ENCODE measurements at places on chromosomes 5 and 9. TPM values are rescaled to one million over a fixed set of nuclear protein-coding genes. Genes with fewer than 3 reads are reported as not detected.

- DNase-seq: no peak
Observed at GRCh38 chr9:94901019-94901363, 174.5 kb downstream of the AOPEP start.

CCDC192 gene
- total RNA-seq: not detected

DNA sequence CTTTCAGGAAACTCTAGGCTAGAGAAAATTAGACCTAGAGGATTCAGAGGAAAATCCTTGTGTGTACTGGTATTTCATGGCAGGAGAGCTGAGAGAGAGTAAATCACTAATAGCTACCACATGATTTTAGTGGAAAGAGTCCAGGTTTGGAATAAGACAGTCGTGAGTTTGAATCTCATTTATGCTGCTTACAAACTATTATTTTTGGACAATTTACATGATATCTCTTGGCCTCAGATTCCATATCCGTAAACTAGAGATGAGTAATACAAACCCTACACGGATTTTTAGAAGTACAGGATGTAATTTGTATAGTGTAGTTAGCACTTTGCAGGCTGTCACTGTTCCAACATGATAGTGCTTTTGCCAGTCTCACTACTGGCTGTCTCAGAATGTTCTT lies 2.7 kb downstream of the IL31RA start:
- DNase-seq: no peak

DNA sequence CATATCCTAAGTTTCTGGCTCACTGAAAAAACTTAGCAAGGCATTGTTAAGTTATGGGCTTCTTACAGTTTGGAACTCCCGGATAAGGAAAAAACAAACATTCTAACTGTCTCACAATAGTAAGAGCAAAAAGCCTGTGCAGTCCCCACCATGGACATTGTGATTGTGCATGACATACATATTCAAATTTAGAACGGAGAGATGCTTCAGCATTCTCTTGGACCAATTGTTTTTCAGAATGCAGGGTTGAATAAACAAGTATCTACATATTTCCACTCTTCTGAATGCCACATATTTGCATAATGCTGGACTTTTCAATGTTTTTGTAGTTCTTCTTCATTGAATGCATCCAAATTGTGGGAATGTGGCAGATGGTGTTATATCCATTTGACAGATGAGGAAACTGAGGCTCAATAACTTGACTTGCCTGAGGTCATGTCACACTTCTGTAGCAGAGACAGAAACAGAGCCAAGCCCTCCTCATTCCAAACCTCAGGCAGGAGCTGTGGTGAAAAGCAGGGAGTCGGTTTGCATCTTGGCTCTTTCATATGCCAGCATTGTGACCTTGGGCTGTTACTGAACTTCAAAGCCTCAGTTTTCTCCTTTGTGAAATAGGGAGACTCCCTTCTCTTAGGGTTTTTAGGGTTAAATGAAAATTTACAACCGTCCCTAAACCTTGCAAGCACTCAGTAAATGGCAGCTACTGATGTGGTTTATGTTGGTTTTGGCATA lies 95.1 kb downstream of the IQGAP2 start:
- DNase-seq: no peak

DNA sequence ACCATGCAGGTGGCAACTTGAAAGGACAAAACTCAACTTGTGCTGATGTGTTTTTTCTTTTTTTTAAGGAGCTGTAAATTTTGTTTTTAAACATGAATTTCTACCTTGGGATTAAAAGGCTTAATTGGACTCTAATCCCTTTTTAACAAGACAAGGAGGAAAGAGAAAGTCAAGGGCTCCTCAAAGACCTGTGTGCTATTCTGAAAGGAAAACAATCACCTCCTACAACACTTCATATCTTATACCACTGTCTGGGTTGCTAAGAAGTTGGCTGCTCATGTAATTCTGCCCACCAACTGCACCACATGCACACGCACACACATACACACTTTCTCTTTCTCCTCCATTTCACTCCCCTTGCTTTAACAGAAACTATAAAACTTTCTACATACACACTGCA lies 78.6 kb downstream of the SH3RF2 start:
- DNase-seq: no peak

DNA sequence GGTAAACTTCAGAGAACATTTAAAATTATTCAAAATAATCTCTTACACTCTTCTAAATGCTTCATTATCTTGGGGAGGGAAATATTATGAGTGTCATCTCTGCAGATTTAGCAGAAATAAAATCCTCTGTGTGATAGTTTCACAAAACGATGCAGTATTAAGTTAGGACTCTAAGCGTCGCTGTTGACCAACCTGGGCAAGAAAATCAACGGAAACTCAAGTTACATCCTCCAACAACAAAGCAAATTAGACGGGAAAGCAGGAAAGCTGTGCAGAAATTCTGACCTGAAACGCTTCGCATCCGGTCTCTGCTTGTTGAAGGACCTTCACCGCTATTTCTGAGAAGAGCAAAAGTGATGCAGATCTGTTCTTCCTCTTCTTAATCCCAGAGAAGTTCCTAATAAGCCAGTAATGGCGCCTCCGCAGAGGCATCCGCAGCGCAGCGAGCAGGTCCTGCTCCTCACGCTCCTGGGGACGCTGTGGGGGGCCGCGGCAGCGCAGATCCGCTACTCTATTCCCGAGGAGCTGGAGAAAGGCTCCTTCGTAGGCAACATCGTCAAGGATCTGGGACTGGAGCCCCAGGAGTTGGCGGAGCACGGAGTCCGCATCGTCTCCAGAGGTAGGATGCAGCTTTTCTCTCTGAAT lies at the start of gene PCDHGA6:
Gene PCDHGA6 (plus strand): TSS at position 219 of the 645 bp plus-strand sequence. CDS start 193 bp downstream, at position 412.
- DNase-seq: no peak

DNA sequence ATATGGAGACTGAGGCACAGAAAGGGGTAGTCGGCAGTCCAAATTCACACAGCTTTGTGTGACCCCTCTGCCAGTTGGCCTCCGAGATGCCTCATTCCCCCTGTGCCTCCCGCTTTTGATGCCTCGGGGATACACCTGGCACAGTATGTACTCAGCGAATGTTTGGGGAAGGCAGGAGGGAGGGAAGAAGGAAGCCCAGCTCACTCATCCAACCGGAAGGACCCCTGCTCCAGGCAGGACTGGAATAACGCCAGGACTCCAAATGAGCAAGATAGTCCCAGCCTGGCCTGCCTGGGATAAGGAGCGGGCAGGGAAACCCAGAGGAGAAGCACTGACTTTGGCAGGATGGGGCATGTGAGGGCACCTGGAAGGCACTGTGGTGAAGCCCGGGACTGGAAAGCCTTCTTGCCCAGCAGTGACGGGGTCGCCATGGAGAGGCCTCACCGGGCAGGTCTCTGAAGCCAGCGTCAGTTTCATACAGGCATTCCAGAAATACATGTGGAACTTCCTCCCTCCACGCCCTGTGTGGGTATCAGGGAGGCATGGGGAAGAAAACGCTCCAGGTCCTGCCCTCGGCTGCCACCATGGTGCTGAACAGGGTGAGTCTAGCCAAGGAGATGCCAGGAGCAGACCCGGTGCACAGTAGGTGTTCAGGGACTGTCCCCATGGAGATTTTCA lies 20.3 kb downstream of the LMX1B start:
- DNase-seq: no peak

CCDC171 gene
- 2.4 TPM for total RNA-seq

- no peak for DNase-seq
Observed at GRCh38 chr5:149397530-149397929, 18.4 kb upstream of the IL17B start.

- DNase-seq: peak; percentile 15
Observed at GRCh38 chr9:98506422-98507054, 202.2 kb downstream of the GABBR2 start.

ZDHHC11 gene
- 37.6 TPM for total RNA-seq

PHF24 gene
- 0.68 TPM for total RNA-seq

LCN1 gene
- not detected for total RNA-seq

SLC6A7 gene
- total RNA-seq: not detected

DNA sequence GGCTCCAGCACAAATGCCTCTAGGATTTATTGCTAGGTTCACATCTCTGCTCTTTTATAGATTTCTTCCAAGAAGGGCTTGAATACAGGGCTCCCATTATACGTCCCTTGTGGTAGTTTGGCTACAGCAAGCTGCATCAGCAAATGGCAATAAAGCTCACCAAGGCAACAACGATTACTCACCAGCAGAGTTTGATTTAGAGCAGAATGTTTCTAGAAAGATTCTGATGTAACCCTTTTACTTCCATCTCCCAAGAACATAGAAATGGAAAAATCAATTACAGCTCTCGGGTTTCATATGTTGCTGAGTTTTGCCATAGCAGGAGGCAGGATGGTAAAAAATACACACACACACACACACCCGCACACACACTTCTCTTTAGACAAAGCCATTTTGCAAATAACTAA lies 124.2 kb upstream of the TNPO1 start:
- no peak for DNase-seq

GLE1 gene
- 17.9 TPM for total RNA-seq

- DNase-seq: peak; percentile 31
Observed at GRCh38 chr5:153623751-153624450, 133.4 kb downstream of the GRIA1 start.

GRCh38 chr5:12459326-12459725 lies 555.1 kb upstream of the CTNND2 start:
- no peak for DNase-seq

GRCh38 chr9:128845186-128845931 lies 15.8 kb upstream of the SPOUT1 start:
- DNase-seq: peak; percentile 62

- DNase-seq: no peak
Observed at GRCh38 chr9:120592210-120592609, 12.2 kb upstream of the CDK5RAP2 start.

GRCh38 chr9:19521205-19521604 lies 112.4 kb downstream of the ACER2 start:
- DNase-seq: no peak

PLPP7 gene
- total RNA-seq: 2.4 TPM

All from H9 (cell line).